Fibroblast of upper back skin (primary cell): ENCODE measurements at places on chromosomes 2 and 18.

DNA sequence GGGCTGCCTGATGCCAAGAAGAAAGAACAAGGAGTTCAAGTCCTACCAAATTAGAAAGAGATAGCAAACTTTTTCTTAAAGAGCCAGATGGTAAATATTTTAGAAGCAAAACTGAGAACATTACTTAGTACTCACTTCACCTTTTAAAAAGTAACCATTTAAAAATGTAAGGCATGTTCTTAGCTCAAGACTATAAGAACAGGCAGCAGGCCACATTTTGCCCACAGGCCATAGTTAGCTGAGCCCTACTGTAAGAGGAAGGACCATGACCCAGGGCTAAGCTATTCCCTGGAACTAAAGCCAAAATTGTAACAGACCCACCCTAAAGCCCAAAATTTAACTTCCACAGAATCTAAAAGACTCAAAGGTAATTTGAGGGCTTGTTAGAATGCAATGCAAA, 31.3 kb downstream of the USP40 start:
- DNase-seq, result peak; percentile 13

- DNase-seq, result no peak
Measured at GRCh38 chr18:48649231-48649630, 110.4 kb downstream of the CTIF start.

GRCh38 chr2:181326661-181327060, 130.5 kb upstream of the ITGA4 start:
- no peak for DNase-seq

GRCh38 chr2:20023688-20024087, 11.2 kb upstream of the MATN3 start:
- DNase-seq, result no peak

DNA sequence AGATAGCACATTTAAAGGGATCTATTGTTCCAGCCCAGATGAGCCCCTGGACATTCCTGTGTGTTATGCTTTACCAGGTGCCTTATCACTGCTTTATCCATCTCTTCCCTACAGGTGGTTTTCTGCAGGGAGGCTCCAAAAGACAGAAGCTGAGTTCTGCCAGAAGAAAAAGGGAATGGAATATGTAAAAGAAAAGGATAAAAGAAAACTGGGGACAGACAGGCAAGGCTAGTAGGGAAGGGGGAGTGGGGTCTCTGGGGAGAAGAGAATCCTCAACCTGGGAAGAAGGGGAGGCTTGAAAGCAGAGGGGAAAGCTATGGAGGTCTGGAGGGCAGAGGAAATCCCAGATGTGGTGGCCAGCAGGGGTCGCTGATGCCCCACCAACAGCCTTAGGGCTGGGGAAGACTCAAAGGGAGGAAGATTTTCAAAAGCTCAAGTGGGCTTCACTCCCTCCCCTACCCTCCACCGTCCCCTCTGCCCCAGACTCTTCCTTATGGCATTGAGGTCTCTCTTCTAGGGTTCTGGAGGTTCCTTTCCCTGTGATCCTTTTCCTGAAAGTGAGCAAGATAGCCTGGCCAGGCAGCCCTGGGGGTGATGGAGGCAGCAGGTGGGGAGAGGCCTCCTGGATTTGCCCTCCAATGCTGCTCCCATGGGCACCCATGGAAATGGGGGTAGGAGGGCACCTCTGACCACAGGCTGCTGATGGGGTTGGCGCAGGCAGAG, 178.1 kb upstream of the PKDCC start:
- peak; percentile 66 for DNase-seq

DNA sequence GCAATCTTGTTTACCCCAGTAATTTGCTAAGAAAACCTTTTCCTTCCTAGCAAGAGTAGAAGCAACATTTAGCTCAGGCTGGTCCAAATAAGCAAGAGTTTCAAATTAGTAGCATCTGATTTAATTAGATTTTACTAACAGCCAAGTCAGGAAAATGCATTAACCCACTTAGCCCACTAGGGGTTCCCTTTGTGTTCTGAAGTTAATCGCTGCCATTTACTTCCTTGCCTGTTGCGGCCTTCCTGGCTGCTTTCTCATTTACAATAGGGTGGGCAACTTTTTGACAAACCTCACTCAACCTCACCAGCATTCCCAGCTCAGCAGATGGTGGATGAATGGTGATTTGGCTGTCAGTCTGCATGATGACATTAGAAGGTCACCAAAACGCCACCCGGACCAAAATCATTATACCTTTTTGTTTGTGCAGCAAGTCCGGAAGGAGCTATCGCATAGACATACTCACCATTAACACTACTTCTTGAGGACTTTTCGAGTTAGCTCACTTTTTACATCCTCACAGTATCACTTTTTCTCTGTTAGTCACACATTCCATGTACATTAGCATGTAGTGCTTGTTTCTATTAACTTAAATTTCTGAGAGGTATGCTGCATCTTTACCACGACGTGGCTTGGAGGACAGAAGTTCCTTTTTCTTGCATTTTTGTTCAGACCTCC, 101.5 kb upstream of the SETBP1 start:
- peak; percentile 79 for DNase-seq
